Chondrocyte (in vitro differentiated cells): ENCODE measurements at places on chromosomes 12 and 14. TPM values are rescaled to one million over a fixed set of nuclear protein-coding genes. Genes with fewer than 3 reads are reported as not detected.

Gene CELA1
- total RNA-seq, result not detected in 3 replicates

Gene GLI1
- 6.2 to 8.3 TPM (median 6.8 TPM) in 3 replicates for total RNA-seq

Gene LRRK2
- total RNA-seq, result 0.05 to 0.36 TPM (median 0.35 TPM) in 3 replicates

Gene OR8S1
- total RNA-seq, result not detected in 3 replicates

Gene SLC2A14
- 0.60 to 2.3 TPM (median 1.8 TPM) in 3 replicates for total RNA-seq

DNA sequence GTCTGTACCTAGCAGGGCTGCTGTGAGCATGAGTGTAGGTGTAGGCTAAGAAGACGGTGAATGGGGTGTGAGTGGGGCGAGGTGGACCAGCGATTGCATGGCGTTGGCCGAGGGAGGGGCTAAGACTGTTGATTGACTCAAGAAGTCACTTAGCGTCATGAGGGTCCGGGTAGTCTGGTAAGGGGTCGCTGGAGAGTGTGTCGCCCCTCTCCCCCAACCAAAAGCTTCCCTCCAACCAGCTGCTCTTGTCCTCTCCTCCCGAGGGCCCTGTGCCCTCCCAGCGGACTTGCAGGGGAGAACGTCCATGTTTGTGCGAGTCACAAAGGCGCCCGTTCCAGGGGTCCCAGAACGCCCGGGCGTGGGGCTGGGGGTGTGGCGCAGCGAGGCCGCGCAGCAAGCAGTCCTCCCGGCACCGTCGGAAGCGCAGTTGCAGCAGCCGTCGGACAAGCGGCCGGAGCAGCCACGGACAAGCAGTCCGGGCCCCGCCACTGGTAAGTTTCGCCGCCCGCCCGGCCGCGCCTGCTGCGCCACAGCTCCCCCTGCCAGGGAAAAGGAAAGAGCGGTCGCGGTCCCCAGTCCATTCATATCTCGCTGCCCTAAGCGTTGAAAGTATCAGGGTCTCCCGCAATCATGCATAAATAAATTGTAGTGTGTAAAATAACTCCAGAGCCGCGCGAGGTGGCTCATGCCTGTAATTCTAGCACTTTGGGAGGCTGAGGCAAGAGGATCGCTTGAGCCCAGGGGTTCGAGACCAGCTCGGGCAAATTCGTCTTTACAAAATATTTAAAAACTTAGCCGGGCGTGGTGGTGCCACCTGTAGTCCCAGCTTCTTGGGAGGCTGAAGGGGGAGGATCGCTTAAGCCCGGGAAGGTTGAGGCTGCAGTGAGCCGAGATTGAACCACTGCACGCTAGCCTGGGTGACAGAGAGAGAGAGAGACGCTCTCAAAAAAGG, at the start of gene CCDC63:
Gene CCDC63, plus strand, starts transcription at position 373 of the 952 bp plus-strand sequence. CDS start 5,968 bp downstream, outside the sequence.
- H3K4me1 ChIP-seq, result peaks cover 15% of the 10 kb centered on the region
- H3K36me3 ChIP-seq, result no peaks in the 10 kb centered on the region
- peaks cover 43% of the 10 kb centered on the region for H3K27me3 ChIP-seq
- no peak for DNase-seq

- no peak for DNase-seq
- no peak overlapping the region for H3K4me3 ChIP-seq
- no peaks in the 10 kb centered on the region for H3K27me3 ChIP-seq
- H3K36me3 ChIP-seq, result no peaks in the 10 kb centered on the region
- no peak overlapping the region for H3K27ac ChIP-seq
Observed at GRCh38 chr14:64634558-64634957, 69.7 kb upstream of the PLEKHG3 start.

GRCh38 chr14:35331605-35332516, 39.7 kb downstream of the PSMA6 start:
- peak; percentile 81 for DNase-seq
- no peaks in the 10 kb centered on the region for H3K36me3 ChIP-seq
- H3K27ac ChIP-seq, result no peak overlapping the region
- peaks cover 33% of the 10 kb centered on the region for H3K4me1 ChIP-seq
- no peaks in the 10 kb centered on the region for H3K27me3 ChIP-seq

DNA sequence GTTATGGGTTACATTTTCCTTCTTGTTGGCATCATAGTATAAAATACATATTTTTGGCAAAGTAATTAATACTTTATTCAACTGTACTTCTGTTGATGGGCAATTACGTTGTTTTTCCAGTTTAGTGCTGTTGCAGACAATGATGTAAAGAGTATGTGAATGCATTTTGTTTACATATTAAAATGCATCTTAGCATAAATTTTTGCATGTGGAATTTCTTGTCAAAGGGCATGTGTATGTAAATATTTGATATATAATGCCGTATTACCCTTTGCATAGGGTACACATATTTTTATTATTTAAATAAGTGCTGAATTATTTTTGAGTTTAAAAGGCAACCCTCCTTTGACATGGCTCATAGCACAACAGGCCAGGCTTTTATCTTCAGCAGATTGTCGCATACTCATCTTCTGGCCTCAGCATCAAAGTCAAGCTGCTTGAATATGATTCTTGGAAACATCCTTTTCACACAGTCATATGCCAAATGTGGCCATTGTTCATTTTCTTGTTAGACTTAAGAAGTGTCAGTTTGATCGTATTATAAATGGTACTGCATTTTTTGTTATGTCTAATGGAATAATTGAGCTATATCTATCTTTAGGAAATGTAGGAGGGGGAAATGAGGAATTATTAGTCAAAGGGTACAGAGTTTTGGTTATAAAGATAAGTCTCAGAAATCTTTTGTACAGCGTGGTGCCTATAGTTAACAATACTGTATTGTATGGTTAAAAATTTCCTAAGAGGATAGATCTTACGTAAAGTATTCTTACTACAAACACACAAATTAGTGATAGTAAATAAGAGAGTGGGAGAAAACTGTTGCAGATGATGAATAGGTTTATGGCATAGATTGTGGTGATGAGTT, 138.5 kb downstream of the FUT8 start:
- H3K4me3 ChIP-seq, result no peak overlapping the region
- no peak overlapping the region for H3K27ac ChIP-seq
- no peak for DNase-seq
- no peaks in the 10 kb centered on the region for H3K36me3 ChIP-seq
- H3K4me1 ChIP-seq, result no peaks in the 10 kb centered on the region
- H3K27me3 ChIP-seq, result no peaks in the 10 kb centered on the region

DNA sequence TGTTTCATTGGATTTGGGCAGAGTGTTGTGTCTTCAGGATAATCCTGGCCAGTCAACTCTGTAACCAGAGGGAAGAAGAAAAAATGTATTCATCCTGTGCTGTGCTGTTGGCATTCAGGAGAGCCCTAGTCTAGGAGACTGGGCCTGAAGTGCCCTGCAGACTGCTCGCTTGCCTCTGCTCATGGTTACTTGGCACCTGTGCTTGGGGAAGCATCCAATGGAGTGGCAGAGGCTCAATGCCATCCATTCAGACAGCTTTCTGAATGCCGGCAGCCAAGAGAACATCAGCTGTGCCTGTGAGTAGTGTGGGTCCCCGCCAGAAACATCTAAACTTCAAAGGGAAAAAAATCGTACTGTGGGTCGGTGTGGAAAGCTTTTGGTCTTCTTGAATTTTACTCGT, 124.2 kb downstream of the SRGAP1 start:
- no peaks in the 10 kb centered on the region for H3K27me3 ChIP-seq
- H3K27ac ChIP-seq, result no peak overlapping the region
- H3K4me1 ChIP-seq, result peaks cover 39% of the 10 kb centered on the region
- H3K4me3 ChIP-seq, result no peak overlapping the region
- no peaks in the 10 kb centered on the region for H3K36me3 ChIP-seq
- DNase-seq, result no peak

DNA sequence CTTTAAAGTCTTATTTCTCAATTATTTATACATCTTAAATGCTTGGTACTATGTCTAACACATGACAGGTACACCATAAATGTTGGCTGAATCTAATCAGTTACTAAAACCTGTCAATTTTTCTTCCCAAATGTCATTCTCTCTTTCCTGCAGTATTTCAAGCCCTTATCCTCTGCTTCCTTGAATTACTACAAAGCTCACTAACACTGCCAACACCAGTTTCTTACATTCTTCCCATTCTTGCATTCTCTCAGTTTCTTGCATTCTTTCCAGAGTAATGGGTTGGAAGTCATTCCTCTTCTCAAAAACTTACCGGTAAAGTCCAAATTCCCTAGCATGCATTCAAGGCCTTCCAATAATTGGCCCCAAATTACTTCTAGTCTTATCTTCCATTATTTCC, 9.6 kb upstream of the SMARCC2 start:
- H3K27me3 ChIP-seq, result no peaks in the 10 kb centered on the region
- H3K4me3 ChIP-seq, result no peak overlapping the region
- H3K4me1 ChIP-seq, result peaks cover 18% of the 10 kb centered on the region

DNA sequence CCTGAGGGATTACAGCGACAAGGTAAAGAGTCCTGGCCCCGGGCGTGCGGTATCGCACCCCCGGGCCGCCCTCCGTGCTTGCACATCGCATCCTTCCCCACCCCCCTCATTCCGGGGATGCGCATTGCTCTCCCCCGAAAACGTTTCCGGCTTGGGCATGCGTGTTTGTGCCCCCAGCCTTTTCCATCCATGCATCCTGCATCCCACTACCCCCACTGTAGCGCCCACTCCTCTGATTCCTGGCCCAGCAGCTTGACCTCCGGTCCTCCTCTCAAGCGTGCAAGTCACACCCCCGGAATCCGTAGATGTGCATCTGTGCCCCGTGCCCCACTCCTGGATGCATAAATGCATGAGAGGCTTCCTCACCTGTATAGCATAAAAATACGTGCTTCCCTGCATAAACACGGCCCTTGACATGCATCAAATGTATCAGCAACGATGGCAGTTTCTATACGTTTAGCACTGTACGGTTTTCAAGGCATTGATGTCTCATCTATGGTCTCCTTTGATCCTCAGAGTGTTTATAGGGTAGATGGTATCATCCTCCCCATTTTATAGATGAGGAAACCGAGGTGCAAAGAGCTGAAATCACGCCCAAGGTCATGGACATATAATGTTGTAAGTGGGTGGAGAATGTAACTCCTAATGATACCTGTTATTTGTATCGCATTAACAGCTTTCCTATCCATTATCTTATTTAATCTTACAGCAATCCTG, 484 bp downstream of the RIC8B start:
- H3K4me1 ChIP-seq, result peaks cover 50% of the 10 kb centered on the region
- H3K36me3 ChIP-seq, result no peaks in the 10 kb centered on the region
- DNase-seq, result no peak
- peak overlapping the region; percentile 100 for H3K27ac ChIP-seq
- H3K27me3 ChIP-seq, result no peaks in the 10 kb centered on the region
